ENCODE measurements at places on chromosomes 16 and 17. TPM values are rescaled to one million over a fixed set of nuclear protein-coding genes. Genes with fewer than 3 reads are reported as not detected.
A peak's percentile ranks its signal among the peaks of the same experiment; 100 is the strongest.

GRCh38 chr17:59796785-59797205 is 89.3 kb downstream of the VMP1 start:
- H3K36me3 ChIP-seq = no peaks in the 10 kb centered on the region
- H3K27ac ChIP-seq = no peak overlapping the region
- H3K27me3 ChIP-seq = no peaks in the 10 kb centered on the region
- no peak for DNase-seq
- H3K4me3 ChIP-seq = no peak overlapping the region
- H3K4me1 ChIP-seq = no peaks in the 10 kb centered on the region

- H3K27ac ChIP-seq = no peak overlapping the region
- no peaks in the 10 kb centered on the region for H3K27me3 ChIP-seq
- H3K4me1 ChIP-seq = no peaks in the 10 kb centered on the region
- no peak overlapping the region for H3K4me3 ChIP-seq
- H3K36me3 ChIP-seq = no peaks in the 10 kb centered on the region
- DNase-seq = no peak
Measured at GRCh38 chr17:66633317-66633965, 201.5 kb upstream of the CACNG5 start.

DNA sequence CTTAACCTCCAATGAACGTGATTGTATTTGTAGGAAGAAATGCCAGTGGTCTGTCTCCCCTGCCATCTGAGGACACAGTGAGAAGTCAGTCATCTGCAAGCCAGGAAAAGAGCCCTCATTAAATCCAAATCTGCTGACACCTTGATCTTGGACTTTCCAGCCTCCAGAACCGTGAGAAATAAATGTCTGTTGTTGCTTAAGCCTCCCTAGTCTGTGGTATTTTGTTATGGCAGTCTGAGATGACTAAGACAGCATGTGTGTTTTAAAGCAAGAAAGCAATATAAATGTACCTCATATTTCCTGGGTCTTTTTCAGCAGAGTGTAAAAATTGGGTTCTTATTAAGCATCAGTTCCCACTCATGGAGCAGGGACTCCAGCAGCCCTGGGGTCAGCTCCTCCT is 177.9 kb upstream of the NLRP1 start:
- no peaks in the 10 kb centered on the region for H3K36me3 ChIP-seq
- no peak for DNase-seq
- no peak overlapping the region for H3K27ac ChIP-seq
- H3K4me3 ChIP-seq = no peak overlapping the region

DNA sequence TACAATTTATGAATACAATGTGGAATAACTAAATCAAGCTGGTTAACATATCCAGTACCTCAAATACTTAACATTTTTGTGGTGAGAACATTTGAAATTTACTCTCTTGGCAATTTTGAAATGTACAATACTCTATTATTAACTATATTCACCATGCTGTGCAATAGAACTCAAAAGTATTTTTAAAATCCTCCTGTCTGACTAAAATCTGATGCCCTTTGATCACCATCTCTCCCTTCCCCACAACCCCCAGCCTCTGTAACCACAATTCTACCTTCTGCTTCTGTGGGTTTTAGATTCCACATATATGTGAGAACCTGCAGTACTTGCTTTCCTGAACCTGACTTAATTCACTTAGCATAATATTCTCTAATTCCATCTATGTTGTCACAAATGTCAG is 71.6 kb upstream of the ALOX12 start:
- no peak overlapping the region for H3K27ac ChIP-seq
- H3K27me3 ChIP-seq = no peaks in the 10 kb centered on the region
- DNase-seq = no peak
- H3K4me3 ChIP-seq = no peak overlapping the region

DNA sequence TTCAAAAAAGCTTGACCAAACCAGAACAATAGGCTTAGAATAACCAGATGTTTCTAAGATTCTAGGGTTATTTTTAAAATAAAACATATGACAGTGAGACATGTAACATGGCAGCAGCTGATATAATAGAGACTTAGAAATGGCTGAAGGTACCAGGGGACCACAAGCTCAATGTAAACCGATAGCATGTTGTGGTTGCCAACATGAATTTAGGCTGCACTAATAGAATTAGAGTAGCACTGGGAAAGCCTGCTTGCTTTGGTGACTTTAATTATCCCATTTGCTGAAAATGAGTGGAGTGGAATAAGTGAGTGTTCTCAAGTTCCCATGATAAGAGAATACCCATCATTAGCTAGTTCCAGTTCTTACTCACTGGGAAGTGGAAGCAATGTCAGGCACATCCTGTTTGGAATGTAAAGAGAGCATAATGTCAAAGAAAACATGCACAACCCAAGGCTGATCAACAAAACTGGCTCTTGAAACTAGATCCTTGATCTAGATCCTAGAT is 621.2 kb upstream of the CDH5 start:
- no peak overlapping the region for H3K27ac ChIP-seq
- no peaks in the 10 kb centered on the region for H3K36me3 ChIP-seq
- no peaks in the 10 kb centered on the region for H3K27me3 ChIP-seq
- no peak overlapping the region for H3K4me3 ChIP-seq
- DNase-seq = no peak

DNA sequence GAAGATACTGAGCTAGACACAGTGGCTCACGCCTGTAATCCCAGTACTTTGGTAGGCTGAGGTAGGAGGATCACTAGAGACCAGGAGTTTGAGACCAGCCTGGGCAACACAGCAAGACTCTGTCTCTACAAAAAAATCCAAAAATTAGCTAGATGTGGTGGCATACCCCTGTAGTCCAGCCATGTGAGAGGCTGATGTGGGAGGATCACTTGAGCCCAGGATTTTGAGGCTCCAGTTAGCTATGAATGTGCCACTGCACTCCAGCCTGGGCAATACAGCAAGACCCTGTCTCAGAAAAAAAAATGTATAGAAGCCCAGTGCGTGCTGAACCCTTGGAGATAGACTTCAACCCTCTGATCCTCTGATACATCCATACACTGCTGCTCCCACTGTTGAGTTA is 7.2 kb upstream of the PPM1D start:
- H3K27ac ChIP-seq = no peak overlapping the region
- H3K36me3 ChIP-seq = no peaks in the 10 kb centered on the region

- H3K27ac ChIP-seq = no peak overlapping the region
- DNase-seq = no peak
- peaks cover 4% of the 10 kb centered on the region for H3K4me1 ChIP-seq
- H3K27me3 ChIP-seq = no peaks in the 10 kb centered on the region
- H3K4me3 ChIP-seq = no peak overlapping the region
Measured at GRCh38 chr16:67423611-67424260, 7.2 kb upstream of the HSD11B2 start.

DNA sequence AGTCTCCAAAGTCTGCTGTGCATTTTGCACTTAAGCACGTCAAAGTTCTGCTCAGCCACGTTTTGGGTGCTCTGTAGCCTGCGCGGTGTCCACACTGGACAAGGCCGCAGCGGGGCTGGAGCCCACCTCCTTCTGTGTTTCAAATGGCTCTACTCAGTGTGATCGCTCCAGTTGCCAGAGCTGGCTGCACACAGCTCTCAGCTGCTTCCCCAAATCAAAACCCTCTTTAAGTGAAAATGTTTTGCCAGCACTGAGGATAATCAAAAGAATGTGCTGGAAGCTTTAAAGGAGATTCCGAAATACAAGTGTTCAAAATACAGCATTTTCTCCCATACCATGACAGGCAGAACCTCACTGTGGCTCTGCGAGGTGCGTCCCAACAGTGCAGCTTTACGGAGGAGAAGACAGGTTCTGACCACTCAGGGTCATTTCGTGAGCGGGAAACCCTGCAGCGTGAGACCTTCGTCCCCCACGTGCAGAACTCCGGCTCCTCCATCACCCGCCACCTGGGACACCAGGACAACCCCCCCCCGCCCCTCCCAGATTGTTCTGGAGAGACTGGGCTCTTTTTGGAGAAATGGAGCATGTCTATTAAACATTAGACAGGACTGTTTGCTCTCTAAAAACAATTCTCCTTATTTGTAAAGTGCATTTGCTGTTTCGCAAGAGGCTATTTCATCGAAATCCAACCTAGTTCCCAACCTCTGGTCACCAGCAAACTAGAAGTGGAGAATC is 16.6 kb downstream of the TBC1D16 start:
- H3K36me3 ChIP-seq = no peaks in the 10 kb centered on the region
- H3K27me3 ChIP-seq = no peaks in the 10 kb centered on the region
- no peaks in the 10 kb centered on the region for H3K4me1 ChIP-seq

DNA sequence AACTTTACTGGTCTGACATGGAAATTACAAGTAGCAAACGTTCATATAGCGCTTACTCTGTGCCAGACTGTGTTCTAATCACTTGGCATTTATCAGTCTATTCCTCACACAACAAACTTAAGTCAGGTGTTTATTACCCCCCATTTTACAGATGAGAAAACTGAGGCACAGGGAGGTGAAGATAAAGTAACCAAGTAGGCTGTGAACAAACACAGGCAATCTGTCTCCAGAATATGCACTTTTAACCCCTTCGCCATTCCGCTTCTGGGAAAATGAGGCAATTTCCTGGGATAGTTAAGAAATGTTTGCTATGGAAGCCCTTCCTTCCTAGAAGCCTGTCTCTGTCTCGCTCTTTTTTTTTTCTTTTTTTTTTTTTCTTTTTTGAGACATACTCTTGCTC is 12.2 kb upstream of the CXCL16 start:
- no peak for DNase-seq

DNA sequence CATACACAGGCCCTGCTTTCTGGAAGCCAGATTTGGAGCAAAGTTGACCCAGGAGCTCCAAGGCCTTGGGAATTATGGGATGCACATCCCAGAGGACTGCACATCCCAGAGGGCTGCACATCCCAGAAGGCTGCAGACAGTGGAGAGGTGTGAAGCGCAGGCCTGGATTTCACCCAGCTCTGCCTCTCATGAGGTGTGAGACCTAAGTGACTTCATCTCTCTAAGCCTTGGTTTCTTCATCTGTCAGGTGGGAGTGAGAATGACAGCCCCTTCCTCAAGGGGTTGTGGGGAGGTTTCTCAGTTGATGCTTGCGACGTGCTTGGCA is 102.3 kb downstream of the GSG1L start:
- H3K27ac ChIP-seq = no peak overlapping the region
- no peaks in the 10 kb centered on the region for H3K36me3 ChIP-seq
- no peaks in the 10 kb centered on the region for H3K4me1 ChIP-seq
- no peak overlapping the region for H3K4me3 ChIP-seq
- DNase-seq = no peak

DNA sequence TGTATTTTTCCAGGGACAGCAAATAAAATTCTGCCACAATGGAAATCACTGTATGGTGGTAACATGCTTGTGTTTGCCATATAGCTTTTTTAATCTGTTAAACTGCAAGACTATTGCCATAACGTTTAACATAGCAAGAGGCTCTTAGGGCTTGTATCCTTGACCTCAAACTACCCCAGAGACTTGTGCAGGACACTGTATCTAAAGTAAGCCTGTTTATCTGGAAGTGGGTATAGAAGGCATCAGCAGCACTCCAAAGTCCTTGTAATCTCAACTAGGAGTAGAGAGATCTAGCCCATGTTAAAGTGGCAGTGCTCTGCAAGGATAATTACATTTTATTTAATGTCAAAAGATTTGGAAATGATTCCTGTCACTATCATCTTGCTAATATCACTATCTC is 1424.1 kb downstream of the CDH11 start:
- H3K4me3 ChIP-seq = no peak overlapping the region
- H3K36me3 ChIP-seq = no peaks in the 10 kb centered on the region
- no peak for DNase-seq
- no peaks in the 10 kb centered on the region for H3K4me1 ChIP-seq

DNA sequence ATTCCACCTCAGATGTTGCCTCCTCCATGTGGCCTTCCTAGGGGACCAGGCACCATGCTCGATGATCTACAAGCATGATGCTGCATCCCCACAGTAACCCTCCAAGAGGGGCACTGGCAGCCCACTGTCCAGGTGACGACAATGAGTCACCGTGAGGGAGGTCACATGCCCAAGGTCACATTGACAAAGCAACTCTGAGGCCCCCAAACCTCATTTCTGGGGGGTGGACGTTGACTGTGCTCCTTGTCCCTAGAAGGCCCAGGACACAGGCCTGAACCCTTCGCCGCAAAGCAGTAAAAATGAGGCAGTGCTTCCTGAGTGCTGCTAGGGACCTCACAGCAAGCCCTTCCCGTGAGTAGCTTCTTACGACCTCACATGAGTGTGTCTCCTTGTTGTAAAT is 136.5 kb downstream of the C16orf78 start:
- DNase-seq = no peak
- no peaks in the 10 kb centered on the region for H3K36me3 ChIP-seq
- no peaks in the 10 kb centered on the region for H3K27me3 ChIP-seq
- H3K4me3 ChIP-seq = no peak overlapping the region
- H3K27ac ChIP-seq = no peak overlapping the region

DNA sequence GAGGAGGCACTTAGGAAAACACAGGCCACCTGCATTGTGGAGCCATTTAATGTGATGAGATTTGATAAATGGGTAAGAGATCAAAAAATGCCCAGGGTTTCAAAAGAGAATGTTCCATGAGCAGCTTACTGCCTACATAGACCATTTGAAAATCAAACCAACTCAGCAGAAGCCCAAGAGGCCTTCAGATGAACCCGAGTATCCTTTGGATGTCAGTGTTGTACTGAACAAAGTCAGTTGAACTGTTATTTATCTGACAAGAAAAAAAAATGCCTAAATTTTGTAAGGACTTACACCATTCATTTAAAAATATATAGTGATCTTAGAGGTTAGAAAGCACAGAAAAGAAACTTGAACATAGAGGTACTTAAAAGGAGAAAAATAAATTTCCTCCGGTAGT is 381.7 kb downstream of the ZFHX3 start:
- no peak overlapping the region for H3K27ac ChIP-seq
- H3K27me3 ChIP-seq = no peaks in the 10 kb centered on the region
- H3K4me3 ChIP-seq = no peak overlapping the region
- DNase-seq = no peak

GRCh38 chr17:3695723-3696411 is at the start of gene P2RX5:
Gene P2RX5 (minus strand): TSS chr17:3696155. CDS start chr17:3696005, 150 bp downstream.
- H3K4me3 ChIP-seq = peak within 1 kb of the TSS; percentile 68
- no peak for DNase-seq
- peaks cover 4% of the 10 kb centered on the region for H3K4me1 ChIP-seq

Gene LRRC46
- 0.16 TPM for total RNA-seq

Gene INCA1
- total RNA-seq = 1.9 TPM

Gene TPSAB1
- 19.8 TPM for total RNA-seq

Data from breast epithelium (tissue), 4 donors.